ENCODE measurements at places on chromosomes 12 and 14.

GRCh38 chr14:104131968-104132732 is 6.2 kb upstream of the KIF26A start:
- no peak for DNase-seq

GRCh38 chr12:121610239-121611149 is 15.8 kb upstream of the ORAI1 start:
- DNase-seq: no peak

DNA sequence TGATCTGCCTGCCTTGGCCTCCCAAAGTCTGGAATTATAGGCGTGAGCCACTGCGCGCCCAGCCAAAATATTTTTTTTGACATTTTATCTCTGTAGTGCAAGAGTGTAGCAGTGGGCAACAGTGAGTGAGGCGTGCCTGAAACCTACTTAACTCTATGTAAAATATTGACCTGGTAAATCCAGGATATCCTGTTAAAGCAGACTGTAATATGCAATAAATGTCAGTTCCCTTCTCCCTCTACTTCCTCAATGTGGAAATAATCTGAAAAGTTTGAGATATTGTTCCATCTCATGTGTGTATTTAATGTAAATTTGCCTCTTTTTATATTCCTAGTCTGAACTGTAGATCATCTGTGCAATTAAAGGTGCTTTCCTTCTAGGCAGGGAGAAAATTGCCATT is 9.5 kb upstream of the CDK17 start:
- no peak for DNase-seq

DNA sequence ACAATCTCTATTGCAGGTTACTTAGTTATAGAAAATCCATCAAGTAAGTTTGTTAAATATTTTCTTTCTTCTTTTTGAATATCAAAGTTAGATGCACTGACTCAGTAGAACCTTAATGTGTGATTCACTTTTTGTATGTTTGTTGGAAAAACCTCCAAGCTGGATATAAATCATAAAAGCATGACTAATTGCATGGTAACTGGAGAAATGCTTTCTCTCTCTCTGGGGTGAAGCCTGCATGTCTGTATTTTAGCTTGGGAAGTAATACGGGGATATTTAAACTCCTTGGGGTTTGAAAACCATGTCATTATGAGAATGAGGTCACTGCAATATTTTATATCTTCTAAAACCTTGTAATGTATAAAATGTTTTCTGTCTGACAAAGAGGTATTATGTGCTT is 58.6 kb upstream of the MYF6 start:
- no peak for DNase-seq

DNA sequence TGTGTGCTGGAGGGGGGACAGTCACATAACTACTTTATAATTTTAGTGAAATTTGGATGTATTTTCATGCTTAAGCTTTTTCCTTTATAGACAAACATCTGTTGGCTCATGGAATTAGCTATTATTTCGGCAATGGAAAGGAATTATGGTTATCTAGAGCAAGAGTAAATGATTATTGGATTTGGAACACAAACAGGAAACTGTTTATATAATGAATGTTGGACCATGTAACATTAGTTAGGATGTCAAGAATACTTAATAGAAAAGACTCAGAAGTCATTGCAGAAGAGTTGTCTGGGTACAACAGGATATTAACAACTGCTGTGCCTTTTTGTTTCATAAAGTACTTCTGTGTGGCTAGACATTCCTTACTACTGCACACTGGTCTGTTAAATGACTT is 108.7 kb downstream of the OTOGL start:
- DNase-seq: no peak

DNA sequence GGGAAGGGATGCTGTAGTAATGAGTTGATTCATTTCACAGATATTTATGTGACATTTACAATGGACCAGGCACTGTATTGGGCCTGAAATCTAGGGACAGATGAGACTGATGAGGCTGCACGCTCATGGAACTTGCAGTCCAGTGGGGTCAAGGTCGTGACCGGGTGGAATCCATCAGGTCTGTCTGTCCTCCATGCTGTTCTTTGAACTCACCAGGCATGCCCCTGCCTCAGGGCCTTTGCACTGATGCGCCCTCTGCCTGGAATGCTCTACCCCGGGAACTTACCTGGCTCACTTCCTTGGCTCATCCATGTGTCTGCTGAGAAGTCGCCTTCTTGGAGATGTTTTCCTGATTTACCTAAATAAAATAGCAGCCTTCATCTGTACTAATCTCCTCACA is 200.1 kb downstream of the VRK1 start:
- DNase-seq: no peak

DNA sequence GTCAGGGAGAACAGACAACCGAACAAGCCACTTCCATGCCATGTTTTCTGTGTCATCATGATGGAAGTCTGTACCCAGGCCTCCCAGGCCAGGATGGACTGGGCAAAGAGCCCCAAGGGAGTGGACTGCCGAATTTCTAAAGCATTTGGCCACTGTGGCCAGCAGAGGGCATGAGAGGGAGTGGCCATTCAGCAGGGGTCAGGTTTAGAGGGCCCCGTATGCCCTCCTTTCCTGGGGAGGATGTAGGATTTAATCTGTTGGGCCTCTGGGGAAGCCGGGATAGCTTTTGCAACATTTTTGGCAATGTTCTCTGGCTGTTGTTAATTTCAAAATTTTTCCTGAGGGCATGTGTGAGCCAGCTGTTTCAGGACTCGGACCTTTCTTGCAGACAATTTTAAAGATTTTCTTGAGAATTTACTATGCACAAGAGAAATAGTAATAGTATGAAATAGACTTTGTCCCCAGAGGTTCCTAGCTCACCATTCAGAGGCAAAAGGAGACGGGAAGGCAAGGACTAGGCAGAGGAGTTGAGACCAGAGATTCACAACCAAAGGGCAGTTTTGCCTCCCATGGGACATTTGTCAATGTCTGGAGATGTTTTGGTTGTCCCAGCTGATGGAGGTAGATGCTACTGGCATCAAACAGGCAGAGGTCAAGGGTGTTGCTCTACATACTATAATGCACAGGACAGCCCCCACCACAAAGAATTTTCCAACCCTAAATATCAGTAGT is 18.0 kb downstream of the ACACB start:
- DNase-seq: no peak

GRCh38 chr12:115403689-115404088 is 719.7 kb upstream of the TBX3 start:
- no peak for DNase-seq

- DNase-seq: no peak
Measured at GRCh38 chr12:130253866-130254265, 83.8 kb upstream of the PIWIL1 start.

- DNase-seq: peak; percentile 68
Measured at GRCh38 chr12:100573292-100574186, at the start of gene GAS2L3. Gene GAS2L3, plus strand, starts transcription at chr12:100573684. Its CDS starts 21,221 bp downstream, at chr12:100594905.

GRCh38 chr12:76084863-76085519 is 506 bp upstream of the NAP1L1 start:
- peak; percentile 60 for DNase-seq

DNA sequence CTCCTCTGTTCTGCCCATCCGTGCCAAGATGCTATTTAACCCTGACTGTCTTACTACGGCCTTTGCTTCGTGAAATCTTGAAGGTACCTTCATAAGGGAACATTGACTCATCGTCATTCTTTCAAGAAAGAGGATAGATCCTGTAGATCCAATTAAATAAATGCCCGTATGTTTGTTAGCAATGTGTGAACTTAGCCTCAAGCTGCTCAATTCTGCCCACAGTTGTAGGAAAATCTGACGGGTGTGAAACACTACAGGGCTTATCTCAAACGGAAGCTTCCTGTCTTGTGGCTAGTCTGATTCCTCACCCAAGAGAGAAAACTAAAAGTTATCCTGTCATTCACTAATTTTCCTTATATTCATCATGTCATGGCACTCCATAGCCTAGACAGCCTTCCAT is 168.0 kb upstream of the TBX3 start:
- no peak for DNase-seq

- DNase-seq: no peak
Measured at GRCh38 chr12:115355301-115355700, 671.3 kb upstream of the TBX3 start.

DNA sequence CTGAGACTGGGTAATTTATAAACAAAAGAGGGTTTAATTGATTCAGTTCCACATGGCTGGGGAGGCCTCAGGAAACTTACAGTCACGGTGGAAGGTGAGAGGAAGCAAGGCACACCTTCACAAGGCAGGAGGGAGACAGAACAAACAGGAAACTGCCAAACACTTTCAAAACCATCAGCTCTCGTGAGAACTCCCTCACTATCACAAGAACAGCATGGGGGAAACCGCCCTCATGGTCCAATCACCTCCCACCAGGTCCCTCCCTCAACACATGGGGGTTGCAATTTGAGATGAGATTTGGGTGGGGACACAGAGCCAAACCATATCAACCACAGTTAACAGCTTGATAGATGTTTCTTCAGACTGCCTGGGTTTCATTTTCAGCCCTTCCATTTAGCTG is 6.2 kb upstream of the GNPNAT1 start:
- DNase-seq: peak; percentile 8

DNA sequence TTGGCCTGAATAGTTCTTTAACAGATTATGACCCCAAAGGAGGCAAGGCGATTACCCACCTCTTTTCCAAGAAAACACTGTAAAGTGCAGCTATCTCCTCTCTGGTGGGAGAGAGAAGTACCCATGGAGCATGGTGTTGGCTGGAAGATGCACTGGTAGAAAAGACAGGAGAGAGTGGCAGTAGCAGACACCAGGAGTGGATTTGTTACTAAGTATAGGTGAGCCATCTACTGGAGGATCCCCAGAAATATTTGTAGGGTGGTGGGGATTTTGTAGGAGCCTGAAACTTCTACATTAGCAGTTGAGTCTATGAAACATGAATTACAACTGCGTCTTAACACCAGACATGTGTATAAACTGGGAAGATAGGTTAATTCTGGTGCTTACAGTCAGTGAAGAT is 148.0 kb downstream of the SLC38A4 start:
- peak; percentile 30 for DNase-seq

- DNase-seq: no peak
Measured at GRCh38 chr14:63245893-63246292, 41.6 kb downstream of the RHOJ start.

DNA sequence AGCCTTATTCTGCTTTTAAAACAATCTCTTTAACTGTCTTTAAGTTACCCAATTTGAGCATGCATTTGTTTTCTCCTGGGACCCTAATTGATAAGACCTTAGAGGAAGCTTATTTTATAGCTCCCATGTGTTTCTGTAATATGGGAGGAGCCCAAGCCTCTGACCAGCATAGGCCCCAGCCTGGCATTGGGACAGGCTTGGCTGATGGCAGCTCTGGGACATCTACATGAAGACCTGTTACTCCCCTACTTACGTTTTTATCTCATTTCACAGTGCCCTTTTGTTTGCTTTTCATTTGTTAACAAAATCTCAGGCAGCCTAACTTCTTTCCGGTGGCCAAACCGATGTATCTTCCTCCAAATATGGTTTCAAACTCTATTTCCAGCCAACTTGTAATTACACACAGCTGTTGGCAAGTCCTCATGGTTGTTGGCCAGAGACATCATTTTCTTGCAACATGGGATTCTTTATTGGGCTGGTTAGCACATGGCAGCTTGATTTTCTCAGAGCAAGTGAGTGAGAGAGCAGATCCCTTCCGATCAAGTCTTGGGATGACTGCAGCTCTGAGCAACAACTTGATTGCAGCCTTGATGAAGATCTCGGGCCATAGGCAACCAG is 1117.5 kb downstream of the AACS start:
- no peak for DNase-seq

GRCh38 chr12:51589060-51589459 is 2.0 kb upstream of the SCN8A start:
- no peak for DNase-seq

GRCh38 chr12:3520168-3520567 is 29.2 kb downstream of the PRMT8 start:
- no peak for DNase-seq

GRCh38 chr14:104942586-104942985 is 17.9 kb downstream of the PLD4 start:
- DNase-seq: no peak

GRCh38 chr12:67147030-67147429 is 122.1 kb upstream of the CAND1 start:
- no peak for DNase-seq

DNA sequence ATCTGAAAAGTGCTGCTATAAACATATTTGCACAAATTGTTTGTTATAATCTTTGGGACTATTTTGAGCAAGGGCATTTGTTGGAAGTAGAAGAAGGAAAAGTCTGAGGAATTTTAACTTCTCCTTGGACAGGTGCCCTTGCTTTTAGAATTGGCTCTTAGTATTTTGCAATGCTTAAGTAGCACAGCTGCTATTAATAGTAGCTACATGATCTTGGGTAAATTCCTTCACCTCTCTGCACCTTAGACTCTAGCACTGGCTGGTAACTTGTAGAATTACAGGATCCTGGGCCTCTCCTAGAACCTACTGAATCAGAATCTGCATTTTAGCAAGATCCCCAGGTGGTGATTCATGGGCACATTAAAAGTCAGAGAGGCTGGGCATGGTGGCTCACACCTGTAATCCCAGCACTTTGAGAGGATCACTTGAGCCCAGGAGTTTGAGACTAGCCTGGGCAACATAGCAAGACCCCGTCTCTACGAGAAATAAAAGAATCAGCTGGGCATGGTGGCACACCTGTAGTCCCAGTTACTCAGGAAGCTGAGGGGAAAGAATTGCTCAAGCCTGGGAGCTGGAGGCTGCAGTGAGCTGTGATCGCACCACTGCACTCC is 10.8 kb upstream of the TMEM120B start:
- no peak for DNase-seq

- DNase-seq: no peak
Measured at GRCh38 chr12:70691018-70691672, 53.9 kb upstream of the PTPRB start.

DNA sequence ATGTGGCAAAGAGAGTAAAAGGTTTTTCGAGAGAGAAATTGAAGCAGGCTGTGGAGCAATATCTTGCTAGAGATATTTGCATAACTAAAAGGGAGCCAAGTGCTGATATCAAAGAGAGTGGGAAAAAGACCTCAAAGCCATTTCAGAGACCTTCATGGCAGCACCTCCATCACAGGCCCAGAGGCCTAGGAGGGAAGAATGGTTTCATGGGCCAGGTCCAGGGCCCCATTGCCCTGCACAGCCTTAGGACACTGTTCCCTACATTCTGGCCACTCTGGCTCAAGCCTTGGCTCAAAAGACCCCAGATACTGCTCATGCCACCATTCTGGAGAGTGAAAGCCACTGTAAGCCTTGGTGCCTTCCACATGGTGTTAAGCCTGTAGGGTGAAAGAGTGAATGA is 50.0 kb upstream of the LYZ start:
- no peak for DNase-seq

- DNase-seq: no peak
Measured at GRCh38 chr14:35277179-35277578, 15.0 kb upstream of the PSMA6 start.

GRCh38 chr12:132413931-132414588 is 75.9 kb upstream of the FBRSL1 start:
- DNase-seq: no peak

Measured in activated CD4-positive, alpha-beta T cell treated with anti-CD3 and anti-CD28 coated beads, Interleukin-2, amount 10 ng/mL, durations not matched to agents 7 days and 5 days (primary cell).